ENCODE measurements at places on chromosomes 3 and 15.
A peak's percentile ranks its signal among the peaks of the same experiment; 100 is the strongest.

DNA sequence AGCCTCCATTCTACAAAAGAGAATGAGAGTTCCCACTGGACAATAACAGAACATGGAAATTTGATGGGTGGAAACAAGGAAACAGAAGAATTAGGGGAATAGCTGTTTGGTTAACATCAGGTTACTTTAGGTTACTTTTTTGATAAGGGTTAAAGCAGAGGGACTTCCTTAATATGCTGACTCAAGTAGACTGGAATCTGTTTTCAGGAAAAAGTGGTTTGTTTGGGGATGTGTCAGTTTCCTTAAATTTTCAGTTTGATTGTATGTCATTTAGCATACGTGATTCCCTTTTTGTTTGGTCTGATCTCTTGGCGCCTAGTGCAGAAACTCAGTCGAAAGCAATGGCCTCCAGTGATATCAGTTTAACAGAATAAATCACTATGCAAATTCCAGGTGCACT is 411.8 kb upstream of the GRM7 start:
- DNase-seq, result no peak

DNA sequence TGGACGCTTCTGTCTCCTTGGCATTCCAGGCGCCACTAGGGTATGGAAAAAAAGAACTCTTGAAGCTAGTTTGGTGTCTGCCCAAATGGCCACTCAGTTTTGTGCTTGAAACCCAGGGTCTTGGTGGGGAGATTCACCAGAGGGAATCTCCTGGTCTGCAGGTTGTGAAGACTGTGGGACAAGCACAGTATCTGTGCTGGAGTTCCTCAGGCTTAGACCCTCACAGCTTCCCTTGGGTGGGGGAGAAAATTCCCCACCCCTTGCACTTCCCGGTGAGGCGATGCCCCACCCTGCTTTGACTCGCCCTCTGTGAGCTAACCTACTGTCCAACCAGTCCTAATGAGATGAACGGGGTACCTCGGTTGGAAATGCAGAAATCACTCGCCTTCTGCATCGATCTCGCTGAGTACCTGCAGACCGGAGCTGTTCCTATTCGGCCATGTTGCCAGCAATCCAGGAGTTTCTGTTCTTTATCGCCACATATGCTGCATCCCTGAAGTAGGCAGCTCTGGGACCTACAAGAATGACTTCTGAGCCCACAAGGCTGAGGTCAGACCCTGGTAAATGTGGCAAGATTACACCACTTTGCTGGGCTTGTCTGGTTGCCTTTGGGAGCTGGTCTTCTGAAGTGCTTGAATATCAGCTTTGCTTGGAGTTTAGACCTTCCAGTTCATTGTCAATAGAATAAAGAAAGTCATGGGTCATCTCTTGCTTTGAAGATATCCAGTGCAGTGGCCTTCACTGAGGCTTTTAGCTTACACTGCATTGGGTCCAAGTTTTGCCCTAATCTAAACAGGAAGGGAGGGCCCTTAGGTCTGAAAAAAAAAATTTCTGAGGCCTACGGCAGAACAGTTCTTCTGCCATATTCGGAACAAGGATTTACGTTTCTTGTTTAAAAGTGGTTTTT is 51.0 kb downstream of the SLC2A2 start:
- DNase-seq, result no peak

- DNase-seq, result no peak
These were observed 8.3 kb downstream of the ARL13B start for GRCh38 chr3:93988283-93988682.

GRCh38 chr3:182914341-182914740 is 66.0 kb downstream of the DCUN1D1 start:
- no peak for DNase-seq

GRCh38 chr3:120558771-120559241 is 37.3 kb upstream of the NDUFB4 start:
- peak; percentile 84 for DNase-seq

- peak; percentile 57 for DNase-seq
These were observed 3.1 kb upstream of the BHLHE40 start for GRCh38 chr3:4976109-4976508.

GRCh38 chr3:189659571-189659970 is 28.4 kb downstream of the TP63 start:
- DNase-seq, result no peak

DNA sequence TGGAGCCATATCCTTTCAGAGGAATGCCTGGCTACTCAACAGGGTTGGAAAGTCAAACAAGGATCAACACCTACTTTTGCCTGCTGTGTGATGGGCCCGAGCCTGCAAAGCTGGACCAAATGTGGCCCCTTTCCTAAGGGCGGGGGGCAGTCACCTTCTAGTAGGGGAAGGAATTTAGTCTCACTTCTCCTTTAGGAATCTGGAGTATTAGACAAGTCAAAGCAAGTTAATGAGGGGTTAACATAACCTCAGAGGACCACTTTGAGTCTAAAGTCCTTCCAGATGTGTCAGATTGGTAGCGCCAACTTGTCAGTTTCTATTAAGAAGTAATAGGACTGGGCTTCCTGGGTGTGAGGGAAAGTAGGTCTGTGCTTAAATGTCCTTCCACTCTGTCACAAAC is 6.8 kb downstream of the EXOSC7 start:
- DNase-seq, result no peak

DNA sequence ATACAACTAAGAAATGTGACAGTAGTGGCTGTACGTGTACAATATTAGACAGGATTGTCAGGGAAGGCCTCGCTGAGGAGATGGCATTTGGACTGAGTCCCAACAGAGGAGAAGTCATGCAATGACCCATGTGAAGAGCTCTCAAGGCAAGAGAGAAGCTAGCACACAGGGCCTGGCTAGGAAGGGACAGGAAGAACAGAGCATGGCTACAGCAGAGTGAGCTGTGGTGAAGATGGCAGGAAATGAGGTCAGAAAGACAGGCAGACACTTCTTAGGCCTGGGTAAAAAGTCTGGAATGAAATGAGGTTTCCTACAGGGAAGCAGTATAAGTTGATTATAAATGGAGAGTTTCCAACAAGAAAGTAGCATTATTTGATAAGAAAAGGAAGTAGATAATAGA is 33.2 kb upstream of the LEKR1 start:
- no peak for DNase-seq

DNA sequence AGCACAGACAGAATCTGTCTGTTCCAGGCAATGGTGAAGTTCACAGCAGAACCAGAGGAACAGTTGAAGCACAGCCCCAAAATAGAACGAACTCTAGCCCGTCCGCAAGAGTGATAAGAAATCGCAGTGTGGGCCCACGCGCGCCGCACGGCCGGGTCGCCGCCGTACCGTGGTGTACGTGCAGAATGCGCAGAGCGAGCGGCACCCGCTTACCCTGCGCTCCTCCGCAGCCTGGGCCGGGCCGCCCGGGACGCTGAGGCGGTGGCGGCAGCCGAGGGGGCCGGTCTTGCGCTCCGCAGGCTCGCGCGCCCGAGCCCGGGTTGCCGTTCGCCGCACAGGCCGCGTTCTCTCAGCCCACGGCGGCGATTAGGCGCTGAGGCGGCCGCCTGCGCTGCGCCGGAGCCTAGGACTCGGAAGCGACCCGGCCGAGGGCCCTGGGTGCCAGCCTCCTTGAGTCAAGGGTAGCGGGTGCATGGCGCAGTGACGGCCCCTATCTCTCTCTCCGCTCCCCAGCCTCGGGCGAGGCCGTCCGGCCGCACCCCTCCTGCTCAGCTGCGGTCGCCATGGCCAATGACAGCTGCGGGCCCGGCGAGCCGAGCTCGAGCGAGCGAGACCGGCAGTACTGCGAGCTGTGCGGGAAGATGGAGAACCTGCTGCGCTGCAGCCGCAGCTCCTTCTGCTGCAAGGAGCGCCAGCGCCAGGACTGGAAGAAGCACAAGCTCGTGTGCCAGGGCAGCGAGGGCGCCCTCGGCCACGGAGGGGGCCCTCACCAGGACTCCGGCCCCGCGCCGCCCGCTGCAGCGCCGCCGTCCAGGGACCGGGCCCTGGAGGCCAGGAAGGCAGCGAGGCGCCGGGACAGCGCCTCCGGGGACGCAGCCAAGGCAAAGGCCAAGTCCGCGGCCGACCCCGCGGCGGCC is 20.5 kb downstream of the WDR73 start:
- DNase-seq, result peak; percentile 83

GRCh38 chr15:60901647-60902046 is 327.5 kb downstream of the RORA start:
- peak; percentile 40 for DNase-seq

Measured in activated T-cell treated with anti-CD3 and anti-CD28 coated beads, Interleukin-2, amount 50 U/mL, for 24 hours (primary cell).